ENCODE measurements at places on chromosomes 13 and 19.

DNA sequence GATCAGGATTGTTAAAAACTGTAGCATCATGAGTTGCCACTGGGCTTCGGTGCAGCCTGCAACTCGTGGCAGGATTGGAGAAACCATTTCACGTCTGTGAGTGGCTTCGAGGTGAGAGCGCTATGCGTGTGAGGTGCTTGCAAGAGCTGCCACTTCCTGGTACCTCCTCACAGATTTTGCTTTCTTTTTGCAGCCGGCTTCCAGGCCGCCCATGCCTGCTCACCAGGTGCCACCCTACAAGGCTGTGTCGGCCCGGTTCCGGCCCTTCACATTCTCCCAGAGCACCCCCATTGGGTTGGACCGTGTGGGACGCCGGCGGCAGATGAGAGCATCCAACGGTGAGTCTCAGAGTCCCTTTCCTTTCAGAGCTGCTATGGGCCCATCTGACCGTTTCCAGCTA is 57.9 kb upstream of the C1QTNF9 start:
- DNase-seq = no peak

- no peak for DNase-seq
These were observed 351.9 kb downstream of the EFNB2 start for GRCh38 chr13:106183410-106184065.

GRCh38 chr13:38417241-38417640 is 67.6 kb downstream of the UFM1 start:
- no peak for DNase-seq

DNA sequence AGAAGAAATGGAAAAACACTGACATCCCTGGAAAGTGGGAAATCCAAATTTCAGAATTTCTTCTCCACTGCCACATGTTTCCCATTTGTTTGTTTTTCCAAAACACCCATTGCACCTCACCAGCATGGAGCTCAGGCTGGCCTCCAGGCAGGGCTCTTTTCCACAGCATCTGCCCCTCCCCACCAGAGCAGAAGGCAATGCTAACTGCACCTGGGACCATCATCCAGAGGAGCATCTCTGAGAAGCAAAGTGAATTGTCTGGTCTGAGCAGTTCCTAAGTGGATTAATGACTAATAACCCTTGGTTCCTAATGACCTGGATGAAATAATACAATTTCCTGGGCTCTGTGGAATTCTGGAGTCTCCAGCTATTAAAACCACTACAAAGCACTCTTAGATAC is 8.8 kb upstream of the CYSLTR2 start:
- no peak for DNase-seq

GRCh38 chr13:95763601-95764000 is 86.7 kb downstream of the DNAJC3 start:
- no peak for DNase-seq

GRCh38 chr13:44546164-44546563 is 30.0 kb downstream of the TSC22D1 start:
- DNase-seq = no peak

- no peak for DNase-seq
These were observed at the start of gene LGALS4 for GRCh38 chr19:38812841-38813320. Gene LGALS4 (minus strand): TSS chr19:38812945. CDS start chr19:38812886, 59 bp downstream.

GRCh38 chr13:42544246-42544926 is 29.6 kb upstream of the TNFSF11 start:
- no peak for DNase-seq

DNA sequence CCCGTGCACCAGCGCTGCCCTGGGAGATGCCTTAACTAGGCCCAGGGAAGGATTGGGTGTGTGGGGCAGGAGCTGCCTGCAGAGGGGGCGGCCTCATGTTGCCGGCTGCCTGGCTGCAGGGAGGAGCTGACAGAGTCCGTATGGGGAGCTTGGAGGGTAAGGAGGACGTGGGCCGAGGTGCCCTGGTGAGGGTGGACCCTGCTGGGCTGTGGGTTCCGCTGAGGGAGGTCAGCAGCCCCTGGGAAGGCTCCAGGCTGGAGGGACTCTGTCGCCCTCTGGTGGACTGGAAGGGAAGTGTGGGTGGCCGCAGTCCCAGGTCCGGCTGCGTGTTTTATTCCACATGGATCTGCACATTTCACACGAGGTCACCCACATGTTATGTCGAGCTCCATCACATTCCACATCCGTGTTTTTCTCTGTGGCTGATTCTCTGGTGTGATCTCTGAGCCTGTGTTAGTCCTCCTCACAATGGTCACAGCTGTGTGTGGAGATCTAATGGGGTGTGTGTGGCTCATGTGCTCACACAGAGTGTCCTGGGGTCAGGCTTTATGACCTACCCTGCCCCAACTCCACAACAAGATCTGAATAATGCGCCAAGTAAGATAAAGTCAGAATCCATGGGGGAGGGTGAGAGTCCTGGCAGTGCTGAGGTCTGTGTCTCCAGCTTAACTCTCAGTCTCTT is 1.8 kb upstream of the CEACAM8 start:
- no peak for DNase-seq

DNA sequence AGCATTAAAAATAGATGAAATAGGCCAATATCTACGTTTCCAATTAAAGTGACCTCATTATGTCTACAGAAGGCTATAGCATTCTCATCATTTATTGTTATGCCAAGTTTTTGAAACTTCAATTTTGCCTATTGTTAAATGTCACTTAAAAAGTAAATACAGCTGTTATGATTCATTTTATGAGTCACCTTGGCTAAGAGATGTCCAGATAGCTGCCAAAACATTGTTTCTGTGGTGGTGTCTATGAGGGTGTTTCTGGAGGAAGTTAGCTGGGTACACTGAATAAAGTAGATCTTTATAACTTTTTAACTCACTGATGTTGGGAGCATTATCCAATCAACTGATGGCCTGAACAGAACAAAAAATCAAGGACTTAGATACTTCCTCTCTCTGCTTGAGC is 1209.7 kb upstream of the PCDH9 start:
- DNase-seq = no peak

GRCh38 chr13:66855131-66855530 is 375.0 kb downstream of the PCDH9 start:
- no peak for DNase-seq

DNA sequence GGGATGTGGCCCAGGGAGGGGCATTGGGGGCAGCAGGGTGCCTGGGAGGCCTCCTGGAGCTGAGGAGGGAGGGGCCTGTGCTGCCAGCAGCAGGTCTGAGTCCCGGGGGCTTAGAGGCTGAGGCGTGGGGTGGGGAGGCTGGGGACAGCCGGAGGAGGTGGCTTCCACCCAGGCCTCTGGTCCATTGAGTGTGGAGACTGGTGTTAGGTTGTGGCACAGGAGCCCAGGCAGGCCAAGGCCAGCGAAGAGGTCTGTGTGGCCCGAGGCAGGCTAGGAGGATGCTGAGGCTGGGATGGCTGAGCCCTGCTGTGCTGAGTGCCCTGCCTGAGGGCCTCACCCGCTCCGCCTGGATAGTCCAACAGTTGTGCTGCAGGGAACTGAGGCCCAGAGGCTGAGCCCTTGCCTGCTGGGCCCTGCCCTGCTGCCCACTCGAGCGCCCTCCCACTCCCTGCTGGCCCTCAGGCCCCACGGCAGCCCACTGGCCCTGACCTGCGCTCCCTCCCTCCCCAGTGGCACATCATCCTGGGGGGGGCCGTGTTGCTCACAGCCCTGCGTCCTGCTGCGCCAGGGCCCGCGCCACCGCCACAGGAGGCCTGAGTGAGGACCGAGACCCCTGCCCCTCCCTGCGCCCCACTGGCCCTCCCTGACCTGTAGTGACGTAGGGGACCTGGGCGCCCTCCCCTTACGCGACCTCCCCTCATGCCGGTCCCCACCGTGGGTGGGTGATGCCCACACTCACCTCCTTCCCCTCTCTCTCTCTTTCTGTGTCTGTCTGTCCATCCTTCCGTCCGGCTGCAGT is 4.9 kb upstream of the GARIN5A start:
- DNase-seq = no peak

DNA sequence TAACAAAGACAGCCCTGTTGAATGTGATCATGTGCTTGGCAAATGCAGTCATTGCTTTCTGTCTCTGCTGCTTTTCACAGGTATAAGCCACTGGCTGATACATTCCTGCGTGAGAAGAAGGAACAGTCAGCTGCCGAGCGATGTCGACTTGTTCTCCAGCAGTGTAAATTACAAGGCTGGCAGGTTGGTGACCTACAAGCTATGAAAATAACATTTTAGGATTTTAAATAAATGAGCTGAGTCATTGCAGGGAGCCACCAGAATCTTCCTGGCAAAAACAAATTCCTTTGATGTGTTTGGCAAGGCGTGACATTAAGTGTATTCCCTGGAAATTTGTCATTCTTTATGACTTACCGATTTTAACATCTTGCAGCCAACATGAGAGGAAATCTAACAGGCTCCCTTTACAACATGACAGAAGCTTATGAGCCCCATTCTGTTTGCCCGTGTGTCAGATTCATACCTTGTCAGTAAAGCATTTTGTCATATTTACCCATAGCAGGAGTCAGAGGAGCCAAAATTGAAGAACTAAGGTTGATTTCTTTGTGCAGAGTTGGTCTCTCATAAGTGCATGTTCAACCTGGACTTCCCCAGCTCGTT is 471.4 kb downstream of the MYO16 start:
- no peak for DNase-seq

DNA sequence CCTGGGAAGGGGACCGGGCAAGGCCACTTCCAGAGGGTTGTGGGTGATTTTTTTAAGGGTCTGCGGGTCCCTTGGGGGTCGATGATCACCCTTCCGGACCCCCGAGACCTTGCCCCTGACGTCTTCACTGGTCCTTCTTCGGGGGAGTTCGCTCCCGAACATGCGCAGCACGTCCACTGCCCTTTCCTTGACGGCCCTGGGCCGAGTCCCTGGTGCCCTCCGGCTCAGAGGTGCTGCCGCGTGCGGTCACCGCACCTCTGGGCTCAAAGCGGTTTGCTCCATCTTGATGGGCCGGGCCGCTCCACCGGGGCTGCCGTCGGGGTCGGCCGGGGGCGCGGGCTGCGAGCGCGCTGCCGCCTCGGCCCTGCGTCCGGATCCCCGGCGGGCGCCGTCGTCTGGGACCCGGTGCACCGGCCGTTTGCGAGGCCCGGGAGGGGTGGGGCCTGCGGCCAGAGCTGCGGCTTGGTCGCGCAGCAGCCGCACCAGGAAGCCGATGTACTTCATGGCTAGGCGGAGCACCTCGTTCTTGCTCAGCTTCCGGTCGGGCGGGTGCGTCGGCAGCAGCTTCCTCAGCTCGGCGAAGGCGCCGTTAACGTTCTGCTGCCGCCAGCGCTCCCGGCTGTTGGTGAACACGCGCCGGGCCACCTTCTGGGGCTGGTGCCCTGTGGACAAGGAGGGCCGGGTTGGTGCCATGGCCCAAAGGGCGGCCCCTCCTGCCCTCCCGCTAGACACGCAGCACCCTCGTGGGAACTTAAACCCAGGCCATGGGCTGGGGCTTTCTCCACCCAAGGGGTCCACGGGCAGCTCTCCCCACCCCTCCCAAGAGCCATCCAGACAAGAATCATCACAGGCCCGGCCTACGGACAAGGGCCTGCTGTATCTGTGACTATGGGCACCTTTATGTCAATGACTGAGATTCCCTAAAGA is 3.3 kb downstream of the LYL1 start:
- DNase-seq = no peak

DNA sequence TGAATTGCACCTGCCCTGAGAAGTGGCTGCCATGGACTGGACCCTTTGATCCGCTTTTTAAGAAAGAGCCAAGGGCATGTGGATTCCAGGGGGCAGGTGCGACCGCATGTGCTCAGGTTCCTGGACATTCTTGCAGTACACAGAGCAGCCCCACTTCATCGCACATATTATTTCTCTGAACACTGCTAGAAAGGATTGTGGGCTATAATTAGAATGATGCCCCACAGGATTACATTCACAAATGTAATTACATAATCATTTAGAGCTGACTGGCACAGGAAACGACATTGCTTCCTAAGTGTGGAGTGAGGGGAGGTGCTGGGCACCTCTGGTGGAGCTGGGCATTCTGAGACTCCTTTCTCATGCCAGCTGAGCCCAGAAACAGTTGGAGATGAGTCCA is 37.5 kb upstream of the VSTM2B start:
- DNase-seq = no peak

DNA sequence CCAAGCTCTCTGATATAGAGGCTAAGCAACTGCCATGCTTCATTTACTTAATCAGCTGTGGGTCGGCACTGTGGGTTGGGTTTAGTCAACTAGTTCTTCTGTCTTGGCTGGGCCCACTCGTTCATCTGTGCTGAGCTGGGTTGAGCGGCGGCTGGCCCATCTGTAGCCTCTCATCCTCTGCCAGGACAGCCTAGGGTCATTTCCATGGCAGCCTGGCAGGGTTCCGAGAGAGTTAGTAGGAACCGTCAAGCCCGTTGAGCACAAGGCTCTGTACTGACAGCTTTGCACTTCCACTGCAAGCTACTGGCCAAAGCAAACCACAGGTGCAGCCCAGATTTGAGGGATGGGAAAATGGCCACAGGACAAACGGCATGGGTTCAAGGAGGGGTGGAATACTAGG is 6.6 kb upstream of the ZNF835 start:
- peak; percentile 12 for DNase-seq

DNA sequence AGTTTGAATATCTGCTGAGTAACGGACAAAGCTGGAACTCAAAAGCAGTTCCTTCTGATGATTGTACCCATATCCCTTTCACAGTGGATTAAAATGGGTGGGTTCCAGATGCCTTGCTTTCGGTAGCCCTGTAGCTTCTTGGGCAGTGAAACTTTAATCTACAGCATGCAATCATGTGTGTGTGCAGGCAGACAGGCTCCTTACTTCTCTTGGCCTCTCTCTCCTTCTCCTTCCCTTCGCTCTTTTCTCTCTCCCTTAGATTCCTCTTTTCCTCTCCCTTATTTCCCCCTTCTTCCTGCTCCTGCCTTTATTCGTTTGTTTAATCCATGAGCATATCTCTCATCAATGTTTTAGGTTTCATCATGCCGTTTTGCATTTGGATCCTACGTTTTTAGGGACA is 8.1 kb downstream of the DGKH start:
- DNase-seq = no peak

GRCh38 chr13:75132701-75133695 is 349.0 kb downstream of the TBC1D4 start:
- no peak for DNase-seq

DNA sequence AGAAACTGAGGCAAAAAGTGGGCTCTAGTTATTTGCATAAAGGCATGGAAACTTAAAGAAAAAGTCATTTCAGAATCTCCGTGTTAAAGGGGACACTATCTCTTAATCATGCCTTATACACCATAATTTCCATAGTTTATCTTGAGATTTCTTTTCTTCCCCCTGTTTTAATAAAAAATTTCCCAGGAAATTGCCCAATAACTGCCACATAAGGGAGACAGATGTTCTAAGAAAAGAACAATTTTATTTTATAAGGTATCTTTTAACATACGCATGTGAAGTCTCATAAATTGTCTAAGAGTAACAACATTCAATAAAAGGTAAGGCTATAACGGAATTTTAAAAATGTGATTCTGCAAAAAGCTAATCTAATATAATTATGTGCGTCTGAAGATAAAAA is 371.3 kb downstream of the IRS2 start:
- no peak for DNase-seq

Measured in DMS 273 treated with DMSO at 0.1 percent for 48 hours (cell line).